Right lobe of liver (tissue), 6 donors: ENCODE measurements at places on chromosomes 1 and 21. TPM values are rescaled to one million over a fixed set of nuclear protein-coding genes. Genes with fewer than 3 reads are reported as not detected.
A peak's percentile ranks its signal among the peaks of the same experiment; 100 is the strongest.

DNA sequence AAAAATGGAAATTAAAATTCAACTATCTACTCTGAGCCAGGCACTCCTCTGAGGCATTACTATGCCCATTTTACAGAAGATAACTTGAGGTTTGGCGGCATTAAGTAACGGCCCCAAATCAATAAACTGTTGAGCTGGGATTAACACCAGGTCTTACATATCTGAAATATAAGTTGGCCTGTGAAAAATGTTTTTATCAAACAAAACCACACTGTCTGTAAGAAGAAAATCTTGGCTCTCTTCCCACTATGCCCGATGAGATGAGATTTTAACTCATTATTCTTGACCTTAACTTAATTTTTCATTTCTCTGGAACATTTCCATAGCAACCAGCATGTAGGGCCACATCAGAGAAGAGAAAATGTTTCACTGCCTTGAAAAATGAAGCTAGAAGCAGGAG lies 21.8 kb downstream of the RC3H1 start:
- no peaks in the 10 kb centered on the region for H3K27me3 ChIP-seq
- no peak overlapping the region for H3K4me3 ChIP-seq
- DNase-seq: no peak
- H3K36me3 ChIP-seq: no peaks in the 10 kb centered on the region

DNA sequence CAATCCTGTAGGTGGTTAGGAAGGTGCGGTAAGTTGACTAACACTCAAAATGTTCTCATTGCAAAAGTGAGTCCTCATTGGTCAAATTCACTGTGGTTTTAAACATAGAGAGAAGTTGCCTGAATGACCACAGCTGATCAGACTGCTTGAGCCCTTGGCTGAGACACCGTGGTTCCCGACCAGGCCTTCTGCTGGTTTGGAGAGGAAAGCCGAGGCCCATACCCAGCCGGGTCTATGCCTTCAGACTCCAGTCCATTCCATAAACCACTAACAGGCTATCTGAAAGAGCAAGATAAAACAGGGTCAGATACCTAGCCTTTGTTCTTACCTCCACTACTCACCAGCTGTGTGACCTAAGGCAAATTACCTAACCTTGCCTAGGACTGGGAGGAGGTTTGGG lies 133.9 kb downstream of the LMX1A start:
- no peaks in the 10 kb centered on the region for H3K27me3 ChIP-seq
- H3K4me3 ChIP-seq: no peak overlapping the region
- DNase-seq: no peak
- no peak overlapping the region for H3K27ac ChIP-seq
- H3K4me1 ChIP-seq: peaks cover 14% of the 10 kb centered on the region

Gene LRRC3
- 7.5 TPM for total RNA-seq

Gene NBPF4
- total RNA-seq: not detected

DNA sequence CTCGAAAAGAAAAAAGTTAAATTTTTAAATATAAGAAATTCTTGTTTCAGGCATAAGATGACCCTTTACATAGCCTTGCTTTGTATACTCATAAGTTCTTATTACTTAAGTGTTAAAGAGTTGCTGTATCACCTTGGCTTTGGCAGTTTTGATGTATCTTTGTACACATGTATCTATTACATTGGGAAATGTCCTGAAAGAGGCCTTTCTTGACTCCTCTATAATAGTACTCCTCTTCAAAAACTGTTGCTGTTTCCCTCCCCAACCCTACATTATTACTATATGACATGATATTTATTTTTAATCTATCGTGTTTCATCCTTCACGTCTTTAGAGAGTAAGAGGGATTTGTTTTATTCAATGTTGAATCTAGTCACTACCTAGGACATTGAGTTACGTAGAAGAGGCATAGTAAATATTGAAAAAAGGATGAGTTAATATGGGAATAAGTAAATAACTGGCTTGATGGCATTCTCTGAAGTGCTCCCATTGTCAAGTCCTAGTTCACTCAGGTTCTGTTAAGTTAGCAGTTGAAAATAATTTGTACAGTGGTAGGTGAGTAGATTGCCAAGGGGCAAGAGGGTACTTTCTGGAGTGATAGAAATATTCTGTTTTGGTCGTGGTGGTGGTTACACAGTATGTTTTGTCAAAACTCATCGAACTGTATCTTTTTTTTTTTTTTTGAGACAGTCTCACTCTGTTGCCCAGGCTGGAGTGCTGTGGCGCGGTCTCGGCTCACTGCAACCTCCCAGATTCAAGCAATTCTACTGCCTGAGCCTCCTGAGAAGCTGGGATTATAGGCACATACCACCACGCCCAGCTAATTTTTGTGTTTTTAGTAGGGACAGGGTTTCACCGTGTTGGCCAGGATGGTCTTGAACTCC lies 8.2 kb downstream of the THRAP3 start:
- H3K27ac ChIP-seq: peak overlapping the region; percentile 25
- no peak overlapping the region for H3K4me3 ChIP-seq
- DNase-seq: no peak
- H3K27me3 ChIP-seq: no peaks in the 10 kb centered on the region
- peaks cover 7% of the 10 kb centered on the region for H3K4me1 ChIP-seq
- peaks cover 26% of the 10 kb centered on the region for H3K36me3 ChIP-seq

- DNase-seq: peak; percentile 68
- H3K4me3 ChIP-seq: no peak overlapping the region
- H3K27me3 ChIP-seq: no peaks in the 10 kb centered on the region
- H3K27ac ChIP-seq: no peak overlapping the region
- peaks cover 11% of the 10 kb centered on the region for H3K4me1 ChIP-seq
- no peaks in the 10 kb centered on the region for H3K36me3 ChIP-seq
These were observed 24.9 kb upstream of the KIRREL1 start for GRCh38 chr1:157968508-157968907.

DNA sequence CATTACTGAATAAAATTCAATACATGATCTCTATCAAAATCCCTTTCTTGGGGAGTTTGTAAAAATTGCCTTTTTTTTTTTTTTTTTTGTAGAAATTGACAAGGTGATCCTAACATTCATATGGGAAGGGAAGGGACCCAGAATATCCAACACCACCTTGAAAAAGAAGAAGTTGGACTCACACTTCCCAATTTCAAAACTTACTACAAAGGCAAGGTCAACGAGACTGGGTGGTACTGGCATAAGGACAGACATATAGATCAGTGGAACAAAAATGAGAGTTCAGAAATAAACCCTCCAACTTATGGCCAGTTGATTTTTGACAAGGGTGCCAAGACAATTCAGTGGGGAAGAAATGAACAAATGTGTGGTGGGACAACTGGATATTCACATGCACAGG lies 31.4 kb upstream of the CLSTN1 start:
- no peaks in the 10 kb centered on the region for H3K27me3 ChIP-seq
- DNase-seq: no peak
- no peak overlapping the region for H3K27ac ChIP-seq
- no peak overlapping the region for H3K4me3 ChIP-seq
- no peaks in the 10 kb centered on the region for H3K36me3 ChIP-seq

DNA sequence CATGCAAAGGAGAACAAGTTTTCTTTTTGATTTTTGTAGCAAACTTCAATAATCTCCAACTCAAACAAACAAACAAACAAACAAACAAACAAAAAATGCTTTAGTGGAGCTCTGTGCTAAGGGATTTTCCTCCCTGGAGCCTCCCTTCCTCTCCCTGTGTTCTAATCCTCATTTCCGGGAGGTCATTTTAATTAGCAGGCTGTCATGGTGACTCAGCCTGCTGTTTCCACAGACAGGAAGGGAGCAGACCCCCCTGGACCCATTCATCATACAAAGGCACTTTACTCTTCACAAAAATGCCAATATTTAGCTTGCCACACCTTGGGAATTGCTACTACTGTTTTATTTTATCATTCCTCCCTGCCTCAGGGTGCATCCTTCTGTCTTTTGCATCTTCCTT lies 61.0 kb upstream of the SPATA6 start:
- H3K36me3 ChIP-seq: no peaks in the 10 kb centered on the region
- no peak overlapping the region for H3K27ac ChIP-seq
- DNase-seq: no peak
- H3K4me3 ChIP-seq: no peak overlapping the region

Gene OR2T33
- not detected for total RNA-seq

- no peaks in the 10 kb centered on the region for H3K36me3 ChIP-seq
- no peaks in the 10 kb centered on the region for H3K4me1 ChIP-seq
- no peaks in the 10 kb centered on the region for H3K27me3 ChIP-seq
- H3K27ac ChIP-seq: no peak overlapping the region
- no peak for DNase-seq
- H3K4me3 ChIP-seq: no peak overlapping the region
These were observed 26.3 kb downstream of the ZNF648 start for GRCh38 chr1:182035097-182035770.

DNA sequence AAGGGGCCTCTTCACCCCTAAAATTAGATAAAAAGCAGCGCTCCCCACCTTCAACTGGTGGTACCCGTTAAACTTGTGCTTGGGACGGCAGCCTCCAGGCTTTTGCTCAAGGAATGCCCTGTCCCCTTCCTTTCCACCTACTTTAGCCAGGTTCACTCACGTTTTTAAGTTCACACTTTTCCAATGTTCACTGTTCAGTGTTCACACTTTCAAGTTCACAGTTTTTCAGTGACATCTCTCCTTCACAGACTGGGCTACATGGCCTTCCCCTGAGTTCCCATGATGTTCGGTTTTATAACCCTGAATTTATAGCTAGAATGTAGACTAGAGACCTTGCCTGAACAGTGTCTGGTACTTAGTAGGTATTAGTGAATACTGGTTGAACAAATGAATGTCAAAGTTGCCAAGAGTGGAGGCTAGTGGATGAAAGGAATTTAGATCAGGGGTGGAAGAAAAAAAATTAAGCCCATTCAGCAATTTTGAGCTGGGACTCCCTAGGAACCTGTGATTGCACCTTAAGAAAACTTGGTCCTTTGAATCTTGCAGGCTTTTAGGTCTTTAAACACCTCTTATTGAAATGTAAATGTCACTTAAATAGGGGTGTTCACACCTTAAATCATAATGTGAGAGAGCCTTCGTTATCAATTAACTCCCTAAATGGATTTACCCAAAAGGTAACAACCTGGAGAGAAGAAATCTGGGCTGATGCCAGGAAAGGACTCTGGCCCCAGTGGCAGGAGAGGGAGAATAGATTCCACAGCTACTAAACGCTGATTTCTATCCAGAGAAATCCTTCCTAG lies 12.3 kb downstream of the BTG2 start:
- no peak for DNase-seq
- H3K27me3 ChIP-seq: no peaks in the 10 kb centered on the region
- H3K36me3 ChIP-seq: no peaks in the 10 kb centered on the region
- H3K4me1 ChIP-seq: no peaks in the 10 kb centered on the region

Gene WNT9A
- 0.10 TPM for total RNA-seq

Gene FCGR1A
- 1.3 TPM for total RNA-seq

Gene RYR2
- 0.21 TPM for total RNA-seq

DNA sequence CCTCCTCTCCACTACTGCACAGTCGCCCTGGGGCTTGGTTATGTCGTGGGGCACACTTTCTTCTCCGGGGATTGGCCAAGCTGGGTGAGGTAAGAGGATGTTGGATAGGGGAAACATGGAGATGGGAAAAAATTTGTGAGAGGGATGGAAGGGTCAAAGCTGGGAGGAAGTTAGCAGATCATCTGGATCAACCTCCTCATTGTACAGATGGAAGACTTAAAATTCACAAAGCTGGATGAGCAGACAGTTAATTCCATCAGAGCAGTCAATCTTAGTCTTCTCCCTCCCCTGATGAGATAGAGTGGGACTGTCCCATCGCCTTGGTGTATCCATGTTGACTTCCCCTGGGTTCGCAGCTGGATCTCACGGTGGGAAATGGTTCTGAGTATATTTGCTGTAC lies 69.6 kb upstream of the CNTN2 start:
- H3K27ac ChIP-seq: no peak overlapping the region
- no peak overlapping the region for H3K4me3 ChIP-seq
- DNase-seq: no peak
- no peaks in the 10 kb centered on the region for H3K27me3 ChIP-seq
- no peaks in the 10 kb centered on the region for H3K36me3 ChIP-seq

GRCh38 chr1:172421974-172422604 lies 1.6 kb downstream of the C1orf105 start:
- H3K4me1 ChIP-seq: no peaks in the 10 kb centered on the region
- no peaks in the 10 kb centered on the region for H3K27me3 ChIP-seq
- H3K27ac ChIP-seq: no peak overlapping the region
- no peaks in the 10 kb centered on the region for H3K36me3 ChIP-seq
- DNase-seq: no peak

Gene DDR2
- total RNA-seq: 2.7 TPM

GRCh38 chr1:214012418-214012817 lies 24.6 kb downstream of the PROX1 start:
- no peaks in the 10 kb centered on the region for H3K27me3 ChIP-seq
- H3K36me3 ChIP-seq: peaks cover 46% of the 10 kb centered on the region
- no peak overlapping the region for H3K4me3 ChIP-seq

Gene SH2D5
- not detected for total RNA-seq

Gene ANKRD45
- not detected for total RNA-seq

Gene VWA5B1
- total RNA-seq: not detected

DNA sequence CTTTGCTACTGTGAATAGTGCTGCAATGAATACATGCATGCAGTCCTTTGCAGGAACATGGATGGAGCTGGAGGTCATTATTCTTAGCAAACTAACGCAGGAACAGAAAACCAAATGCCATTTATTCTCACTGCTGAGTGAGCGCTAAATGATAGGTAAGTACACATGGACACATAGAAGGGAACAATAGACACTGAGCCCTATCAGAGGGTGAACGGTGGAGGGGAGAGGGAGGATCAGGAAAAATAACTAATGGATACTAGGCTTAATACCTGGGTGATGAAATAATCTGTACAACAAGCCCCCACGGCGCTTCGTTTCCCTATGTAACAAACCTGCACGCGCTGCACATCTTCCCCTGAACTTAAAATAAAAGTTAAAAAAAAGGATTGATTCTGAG lies 8.9 kb downstream of the NIBAN1 start:
- no peaks in the 10 kb centered on the region for H3K36me3 ChIP-seq
- no peak overlapping the region for H3K27ac ChIP-seq
- DNase-seq: no peak
- H3K27me3 ChIP-seq: no peaks in the 10 kb centered on the region

GRCh38 chr21:36126208-36126565 lies 8.7 kb upstream of the CBR3 start:
- H3K27me3 ChIP-seq: no peaks in the 10 kb centered on the region
- H3K27ac ChIP-seq: no peak overlapping the region
- no peak for DNase-seq
- H3K4me3 ChIP-seq: no peak overlapping the region
- no peaks in the 10 kb centered on the region for H3K4me1 ChIP-seq

Gene TINAGL1
- total RNA-seq: 40.4 TPM

Gene NOS1AP
- total RNA-seq: 7.4 TPM

Gene IL19
- not detected for total RNA-seq

DNA sequence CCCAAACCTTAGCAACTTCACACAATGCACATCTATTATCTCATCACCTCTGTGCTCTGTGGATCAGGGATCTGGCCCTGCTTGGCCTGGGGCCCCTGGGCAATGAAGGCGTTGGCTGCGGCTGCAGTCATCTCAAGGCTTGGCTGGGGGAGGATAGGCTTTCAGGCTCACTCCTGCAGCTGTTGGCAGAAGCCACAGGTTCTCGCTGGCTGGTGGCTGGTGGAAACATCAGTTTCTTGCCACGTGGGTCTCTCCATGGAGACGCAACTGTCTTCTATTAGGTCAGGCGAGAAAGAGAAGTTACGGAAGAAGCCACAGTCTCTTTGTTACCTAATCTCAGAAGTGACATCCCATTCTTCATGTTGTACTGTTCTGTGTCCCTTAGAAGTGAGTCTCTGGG lies 3.6 kb upstream of the NPPA start:
- no peaks in the 10 kb centered on the region for H3K36me3 ChIP-seq
- H3K4me1 ChIP-seq: no peaks in the 10 kb centered on the region
- DNase-seq: no peak
- H3K27me3 ChIP-seq: no peaks in the 10 kb centered on the region
- no peak overlapping the region for H3K27ac ChIP-seq

Gene LCE1B
- not detected for total RNA-seq
